Fibroblast of skin of left biceps (primary cell): ENCODE measurements at places on chromosomes 7 and 10.

GRCh38 chr10:3734111-3734510 is 50.9 kb downstream of the KLF6 start:
- no peak for DNase-seq

DNA sequence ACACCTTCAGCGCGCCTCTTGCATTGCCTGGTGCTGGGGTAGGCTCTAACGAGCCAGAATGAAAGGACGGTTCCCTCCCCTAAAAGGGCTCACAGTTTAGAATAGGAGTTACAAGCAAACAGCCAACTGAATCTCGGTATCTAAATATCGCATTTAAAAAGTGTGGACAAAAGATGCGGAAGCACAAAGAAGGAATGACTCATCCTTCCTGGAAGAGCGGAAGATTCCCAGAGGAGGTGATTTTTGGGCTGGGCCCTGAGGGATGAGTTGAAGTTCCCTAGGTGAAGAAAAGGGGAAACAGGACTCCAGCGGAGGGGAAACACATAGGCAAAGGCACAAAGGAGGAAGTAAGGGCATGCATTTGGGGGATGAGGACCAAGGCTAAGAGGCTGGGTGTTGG is 29.9 kb downstream of the SRRM3 start:
- no peak for DNase-seq

- DNase-seq = no peak
Observed at GRCh38 chr7:110507832-110508231, 583.1 kb upstream of the LRRN3 start.

DNA sequence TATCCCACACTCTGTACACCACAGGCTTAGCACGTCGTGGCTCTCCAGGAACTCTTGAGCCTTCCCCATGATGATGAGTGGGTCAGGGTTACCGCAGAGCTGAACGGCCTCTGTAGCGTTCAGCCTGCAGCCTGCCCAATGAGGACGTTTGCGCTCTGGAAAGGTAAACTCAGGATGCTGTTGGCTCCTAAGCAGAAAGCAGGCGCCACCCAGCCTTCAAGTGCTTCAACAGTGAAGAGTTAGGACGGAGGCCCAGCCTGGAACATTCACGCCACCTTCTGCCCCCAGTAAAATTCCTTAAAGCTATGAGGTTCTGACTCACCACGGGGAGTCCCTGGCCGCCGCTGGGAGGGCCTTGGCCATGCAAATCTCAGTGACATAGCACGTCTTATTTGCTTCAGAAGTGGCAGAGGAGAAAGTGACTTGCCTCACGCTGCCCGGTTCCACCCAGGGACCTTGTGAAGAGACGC is 161.5 kb upstream of the SH2B2 start:
- DNase-seq = no peak

DNA sequence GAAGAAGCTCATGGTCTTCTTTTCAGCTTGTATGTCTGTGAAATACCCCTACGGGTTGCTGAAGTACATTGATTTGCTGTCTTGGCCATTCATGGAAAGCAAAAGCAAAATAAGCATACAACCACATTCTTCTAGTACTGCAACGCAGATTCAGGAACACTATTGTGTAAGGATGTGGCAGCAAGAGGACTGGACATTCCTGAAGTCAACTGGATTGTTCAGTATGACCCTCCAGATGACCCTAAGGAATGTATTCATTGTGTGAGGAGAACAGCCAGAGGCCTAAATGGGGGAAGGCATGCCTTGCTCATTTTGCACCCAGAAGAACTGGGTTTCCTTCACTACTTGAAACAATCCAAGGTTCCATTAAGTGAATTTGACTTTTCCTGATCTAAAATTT is 133.4 kb upstream of the ANKRD1 start:
- DNase-seq = no peak

DNA sequence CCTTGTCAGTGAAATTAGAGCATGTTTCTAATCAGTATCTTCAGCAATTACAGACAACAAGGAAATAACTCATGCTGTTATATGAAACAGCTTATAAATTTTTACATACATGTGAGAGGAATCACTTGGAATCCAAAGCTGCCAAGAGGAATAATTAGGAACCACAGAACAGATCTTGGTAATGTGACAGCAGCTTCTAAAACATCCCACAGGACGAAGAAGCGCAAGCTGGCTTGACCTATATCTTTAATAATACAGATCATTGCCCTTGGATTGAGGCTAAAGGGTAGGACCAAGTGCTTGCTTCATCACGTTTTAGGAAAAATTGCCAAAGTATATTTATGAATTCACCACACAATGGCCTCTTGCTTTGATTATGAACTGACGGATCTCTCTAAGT is 869.8 kb downstream of the LRMDA start:
- no peak for DNase-seq

DNA sequence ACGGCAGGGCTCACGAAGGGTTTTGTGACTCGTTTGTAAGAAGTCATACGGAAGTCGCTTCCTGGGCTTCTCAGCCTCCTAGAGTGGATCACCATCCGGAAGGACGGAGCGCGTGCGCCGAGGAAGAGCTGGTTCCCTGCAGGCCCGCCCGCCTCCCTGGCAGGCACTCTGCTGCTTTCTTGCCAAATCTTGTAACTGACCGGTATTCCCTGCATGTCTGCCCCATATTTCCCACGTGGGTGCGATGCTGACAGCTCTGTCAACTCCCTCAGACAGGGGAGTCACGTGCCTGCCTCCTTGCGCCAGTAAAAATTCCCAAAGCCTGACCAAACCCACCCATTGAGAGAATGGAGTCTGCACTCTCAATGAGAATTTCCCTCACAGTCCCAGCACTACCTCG is 12.7 kb downstream of the SHH start:
- DNase-seq = no peak

DNA sequence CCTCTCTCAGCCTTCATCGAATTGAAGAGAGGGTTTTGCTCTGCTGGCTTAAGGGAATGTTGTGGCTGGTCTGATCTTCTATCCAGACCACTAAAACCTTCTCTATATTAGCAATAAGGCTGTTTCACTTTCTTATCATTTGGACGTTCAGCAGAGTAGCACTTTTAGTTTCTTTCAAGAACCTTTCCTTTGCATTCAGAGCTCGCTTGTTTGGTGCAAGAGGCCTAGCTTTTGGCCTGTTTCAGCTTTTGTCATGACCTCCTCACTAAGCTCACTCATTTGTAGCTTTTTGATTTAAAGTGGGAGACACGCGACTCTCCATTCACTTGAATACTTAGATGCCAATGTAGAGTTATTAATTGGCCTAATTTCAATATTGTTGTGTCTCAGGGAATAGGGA is 3.9 kb downstream of the MPP7 start:
- no peak for DNase-seq
